ENCODE measurements at places on chromosomes 3 and 15.

- DNase-seq = no peak
These were observed 117.7 kb downstream of the DNAJB8 start for GRCh38 chr3:128348805-128349531.

DNA sequence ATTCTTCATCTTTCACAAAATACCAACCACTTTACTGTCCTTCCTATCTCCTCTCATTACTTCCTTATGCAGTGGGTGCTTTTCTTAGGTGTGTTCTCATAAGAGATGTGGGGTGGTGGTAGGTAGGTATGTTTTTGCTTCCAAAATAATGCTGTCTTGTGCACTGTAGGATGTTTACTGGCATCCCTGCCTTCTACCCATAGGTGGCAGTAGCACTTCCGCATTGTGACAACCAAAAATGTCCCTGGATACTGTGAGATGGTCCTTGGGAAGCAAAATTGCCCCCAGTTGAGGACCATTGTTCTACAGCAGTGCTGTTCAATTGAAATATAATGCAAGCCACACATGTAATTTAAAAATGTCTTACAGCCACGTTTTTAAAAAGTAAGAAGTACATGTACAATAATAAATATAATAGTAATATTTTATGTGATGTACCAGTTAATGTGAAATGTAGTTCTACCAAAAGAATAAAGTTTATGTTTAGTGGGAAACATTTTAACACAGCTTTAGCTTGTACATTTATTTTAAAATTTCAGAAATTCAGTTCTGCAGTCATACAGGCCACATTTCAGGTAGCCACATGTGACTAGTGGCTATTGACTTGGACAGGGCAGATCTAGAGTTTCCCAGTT, 75.2 kb downstream of the NEO1 start:
- DNase-seq = no peak

GRCh38 chr15:32733281-32733680, 15.5 kb downstream of the GREM1 start:
- DNase-seq = no peak

DNA sequence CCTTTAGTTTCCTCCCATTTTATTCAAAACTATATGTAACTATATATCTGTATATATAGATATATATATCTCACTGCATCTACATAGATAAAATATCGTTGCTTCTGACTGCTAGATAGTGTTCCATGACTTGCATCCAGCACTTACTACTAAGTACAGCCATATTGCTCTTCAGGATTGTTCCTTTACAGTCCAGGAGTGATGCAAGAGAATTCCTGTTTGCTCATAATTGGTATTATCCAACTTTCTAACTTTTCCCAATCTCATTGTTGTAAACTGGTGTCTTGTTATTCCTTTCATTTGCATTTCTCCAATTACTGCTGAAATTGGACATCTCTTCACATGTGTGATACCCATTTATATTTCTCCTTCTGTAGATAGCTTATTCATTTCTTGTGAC, 99.8 kb upstream of the STRIT1 start:
- no peak for DNase-seq

GRCh38 chr15:31402511-31403056, 75.9 kb downstream of the KLF13 start:
- no peak for DNase-seq

DNA sequence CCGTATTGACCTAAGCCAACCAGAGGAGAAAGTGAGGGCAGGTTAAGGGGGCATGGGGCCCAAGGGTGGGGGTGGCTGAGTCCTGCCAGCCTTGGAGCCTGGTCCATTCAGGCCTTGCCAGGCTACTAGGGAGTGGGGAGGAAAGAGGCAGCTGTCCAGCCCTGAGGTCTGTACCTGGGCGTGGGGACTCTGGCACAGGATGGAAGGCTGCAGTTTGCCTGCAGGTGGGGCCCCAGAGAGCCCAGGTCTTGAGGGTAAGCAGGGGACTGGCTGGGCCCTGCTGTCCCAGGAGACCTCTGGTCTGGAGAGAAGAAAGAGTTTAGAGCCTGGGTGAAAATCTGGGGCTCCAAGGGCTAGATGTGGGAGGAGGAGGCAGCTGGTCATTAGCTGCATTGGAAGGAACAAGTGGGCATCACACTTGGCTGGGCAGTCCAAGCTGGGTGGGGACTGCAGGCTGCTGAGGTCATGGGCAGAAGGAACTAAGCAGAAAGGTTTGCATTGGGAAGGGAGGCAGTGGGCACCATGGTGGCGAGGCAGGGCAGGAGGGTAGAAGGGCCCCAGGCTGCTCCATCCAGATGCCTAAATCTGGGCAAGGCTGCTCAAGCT, 108.4 kb downstream of the OXNAD1 start:
- DNase-seq = no peak

GRCh38 chr15:70268698-70269251, 171.1 kb upstream of the TLE3 start:
- DNase-seq = no peak

GRCh38 chr15:80437334-80437891, 33.2 kb downstream of the ARNT2 start:
- DNase-seq = no peak

GRCh38 chr3:171000281-171000680, 26.2 kb downstream of the SLC2A2 start:
- no peak for DNase-seq

DNA sequence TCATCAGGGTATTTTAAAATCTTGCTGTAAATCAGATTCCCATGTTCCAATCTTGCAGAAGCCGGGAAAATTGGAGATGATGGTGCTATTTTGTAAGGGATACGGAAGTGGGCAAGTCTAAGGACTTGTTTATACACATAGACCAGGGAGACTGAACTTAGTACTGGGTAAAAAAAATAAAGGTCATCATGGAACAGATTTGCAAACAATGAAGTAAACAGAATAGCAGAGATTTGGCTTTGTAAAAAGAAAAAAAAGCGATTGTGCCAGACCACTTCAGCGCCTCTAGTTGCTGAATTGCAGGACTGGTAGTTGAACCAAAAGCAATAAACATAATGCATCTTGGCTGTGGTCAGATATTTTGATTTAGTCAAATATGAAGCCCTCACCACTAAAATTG, 229.1 kb downstream of the TP63 start:
- DNase-seq = no peak

GRCh38 chr3:458653-459310, 262.2 kb downstream of the CHL1 start:
- no peak for DNase-seq

GRCh38 chr3:76222201-76222600, 436.9 kb upstream of the ZNF717 start:
- no peak for DNase-seq

GRCh38 chr3:70011582-70011981, 12.0 kb downstream of the SAMMSON start:
- no peak for DNase-seq

Measured in CD8-positive, alpha-beta T cell (primary cell).